ENCODE measurements at places on chromosomes 1 and 21.

- no peak for DNase-seq
Measured at GRCh38 chr1:231058416-231059109, 18.5 kb upstream of the FAM89A start.

DNA sequence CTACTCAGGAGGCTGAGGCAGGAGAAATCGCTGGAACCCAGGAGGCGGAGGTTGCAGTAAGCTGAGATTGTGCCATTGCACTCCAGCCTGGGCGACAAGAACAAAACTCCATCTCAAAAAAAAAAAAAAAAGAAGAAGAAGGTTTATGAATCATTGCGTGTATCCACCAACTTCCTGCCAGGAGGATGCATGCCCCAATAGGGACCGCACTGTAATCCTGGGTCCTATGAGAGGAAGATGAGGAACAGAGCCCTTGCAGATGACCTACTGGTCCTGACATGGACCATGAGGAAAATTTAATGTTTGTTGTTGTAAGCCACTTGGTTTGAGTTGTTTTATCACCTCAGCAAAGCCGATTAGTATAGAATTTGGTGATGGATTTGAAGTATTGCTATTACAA, 56.7 kb downstream of the PTGS2 start:
- DNase-seq = no peak

DNA sequence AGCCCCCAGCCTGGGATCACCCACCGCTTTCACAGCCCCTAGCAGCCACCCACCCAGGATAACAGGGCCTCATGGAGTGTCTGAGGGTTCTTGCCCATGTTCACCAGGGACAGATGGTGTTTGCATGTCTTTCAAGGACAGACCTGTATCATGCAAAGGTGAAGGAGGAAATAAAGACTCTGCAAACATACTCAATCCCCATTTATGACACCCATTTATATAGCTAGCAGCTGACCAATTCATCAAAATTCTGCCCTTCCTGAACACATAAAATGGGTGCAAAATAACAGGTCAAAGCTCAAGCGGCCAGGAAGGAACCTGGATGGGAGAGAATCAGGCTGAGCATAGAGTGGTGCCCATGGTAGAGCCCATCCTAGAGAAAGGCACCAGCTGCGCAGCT, 32.8 kb upstream of the LYPD8 start:
- DNase-seq = no peak

DNA sequence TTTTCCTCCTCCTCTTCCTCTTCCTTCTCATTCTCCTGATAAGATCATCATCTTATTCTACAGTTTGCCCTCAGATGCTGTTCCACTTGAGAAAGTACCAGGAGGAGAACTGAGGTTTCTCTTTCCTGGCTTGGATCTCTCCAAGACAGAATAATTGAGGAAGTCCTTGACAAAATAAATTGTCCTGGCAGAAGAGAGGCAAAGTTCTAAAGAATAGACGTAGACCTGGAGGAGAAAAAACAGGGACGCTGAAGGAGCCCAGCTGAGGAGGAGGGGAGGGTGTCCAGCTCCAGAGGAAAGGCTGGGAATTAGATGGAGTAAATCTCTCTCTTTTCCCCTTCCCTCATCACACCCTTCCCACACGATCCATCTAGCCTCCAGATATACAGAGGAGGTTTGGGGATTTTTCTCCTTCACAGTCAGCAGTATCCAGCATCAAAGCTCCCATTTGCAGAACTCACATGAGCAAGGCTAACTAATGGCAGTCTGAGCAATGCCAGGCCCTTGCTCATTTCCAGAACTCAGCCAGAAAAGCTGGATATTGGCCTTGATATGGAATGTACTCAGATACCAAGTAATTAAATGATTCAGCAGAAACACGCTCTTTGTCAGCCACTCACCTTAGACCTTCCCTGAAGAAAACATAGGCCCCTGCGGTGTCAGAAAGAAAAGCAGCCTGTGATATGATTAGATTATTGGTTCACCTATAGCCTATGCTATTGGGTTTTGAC, 5.1 kb upstream of the GNG12 start:
- DNase-seq = no peak
